ENCODE measurements at places on chromosomes 2 and 18. TPM values are rescaled to one million over a fixed set of nuclear protein-coding genes. Genes with fewer than 3 reads are reported as not detected.

The RBM44 gene
- total RNA-seq, result 0.90 TPM

The MYO5B gene
- 0.31 TPM for total RNA-seq

The TXNDC2 gene
- 0.90 TPM for total RNA-seq

- DNase-seq, result no peak
- H3K36me3 ChIP-seq, result no peaks in the 10 kb centered on the region
- no peak overlapping the region for H3K27ac ChIP-seq
- no peak overlapping the region for H3K4me3 ChIP-seq
- H3K4me1 ChIP-seq, result no peaks in the 10 kb centered on the region
- H3K27me3 ChIP-seq, result no peaks in the 10 kb centered on the region
These were observed 17.3 kb downstream of the CDH20 start for GRCh38 chr18:61350578-61350977.

DNA sequence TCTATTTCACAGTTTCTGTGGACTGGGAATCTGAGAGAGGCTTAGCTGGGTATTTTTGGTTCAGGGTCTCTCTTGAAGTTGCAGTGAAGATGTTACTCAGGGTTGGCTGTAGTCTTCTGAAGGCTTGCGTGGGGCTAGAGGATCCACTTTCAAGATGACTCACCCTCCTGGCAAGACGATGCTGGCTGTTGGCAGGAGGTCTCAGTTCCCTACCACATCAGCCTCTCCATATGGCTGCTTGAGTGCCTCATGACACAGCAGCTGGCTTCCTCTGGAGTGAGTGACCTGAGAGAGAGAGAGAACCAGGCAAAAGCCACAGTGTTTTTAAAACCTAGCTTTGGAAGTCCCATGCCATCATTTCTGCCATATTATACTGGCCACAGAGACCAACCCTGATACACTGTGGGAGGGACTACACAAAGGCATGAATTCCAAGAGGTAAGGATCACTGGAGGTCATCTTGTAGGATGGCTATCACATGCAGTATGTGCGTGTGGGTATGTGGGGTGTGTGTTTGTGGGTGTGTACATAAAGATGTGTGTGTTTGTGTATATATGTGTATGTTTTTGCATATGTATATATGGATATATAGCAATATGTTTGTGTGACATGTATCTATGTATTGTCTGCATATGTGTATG, 25.1 kb downstream of the DNPEP start:
- DNase-seq, result no peak
- peak overlapping the region; percentile 55 for H3K27ac ChIP-seq
- H3K4me3 ChIP-seq, result no peak overlapping the region
- H3K4me1 ChIP-seq, result peaks cover 5% of the 10 kb centered on the region

- no peak for DNase-seq
- H3K36me3 ChIP-seq, result no peaks in the 10 kb centered on the region
- no peak overlapping the region for H3K4me3 ChIP-seq
- no peaks in the 10 kb centered on the region for H3K4me1 ChIP-seq
These were observed 19.3 kb downstream of the PTPRM start for GRCh38 chr18:7586379-7586778.

- no peak overlapping the region for H3K27ac ChIP-seq
- no peak for DNase-seq
- H3K36me3 ChIP-seq, result no peaks in the 10 kb centered on the region
- H3K27me3 ChIP-seq, result no peaks in the 10 kb centered on the region
- H3K4me3 ChIP-seq, result no peak overlapping the region
- no peaks in the 10 kb centered on the region for H3K4me1 ChIP-seq
These were observed 421.7 kb upstream of the CDH20 start for GRCh38 chr18:60911504-60911903.

- H3K4me1 ChIP-seq, result peaks cover 8% of the 10 kb centered on the region
- DNase-seq, result no peak
- no peak overlapping the region for H3K4me3 ChIP-seq
These were observed 90.3 kb upstream of the B3GNT7 start for GRCh38 chr2:231305221-231305620.

GRCh38 chr2:3756306-3756705, 52.9 kb downstream of the DCDC2C start:
- H3K27me3 ChIP-seq, result peaks cover 5% of the 10 kb centered on the region
- H3K27ac ChIP-seq, result no peak overlapping the region
- H3K4me1 ChIP-seq, result no peaks in the 10 kb centered on the region
- no peak for DNase-seq
- no peak overlapping the region for H3K4me3 ChIP-seq

GRCh38 chr2:55732854-55733253, 39.2 kb upstream of the PNPT1 start:
- no peaks in the 10 kb centered on the region for H3K4me1 ChIP-seq
- no peak overlapping the region for H3K27ac ChIP-seq

DNA sequence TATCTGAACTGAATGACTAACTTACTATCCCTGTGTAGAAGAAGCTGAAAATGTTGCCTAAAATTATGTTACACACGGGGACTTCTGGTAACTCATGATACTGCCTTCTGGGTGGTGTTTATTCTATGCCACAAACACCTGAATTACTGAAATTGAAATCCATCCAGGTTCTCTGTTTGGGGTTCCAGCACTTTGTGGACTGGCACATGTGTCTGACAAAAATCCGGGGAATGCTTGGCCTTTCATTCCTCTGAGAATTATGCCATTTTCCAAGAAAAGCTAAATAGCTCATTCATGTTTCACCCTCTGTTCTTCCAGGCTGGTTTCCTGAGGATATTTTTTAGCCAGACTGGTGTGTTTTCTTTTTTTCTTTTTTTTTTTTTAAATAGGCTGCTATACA, 59.5 kb upstream of the POU3F3 start:
- H3K4me3 ChIP-seq, result no peak overlapping the region
- no peaks in the 10 kb centered on the region for H3K4me1 ChIP-seq
- DNase-seq, result no peak
- H3K27ac ChIP-seq, result no peak overlapping the region
- H3K27me3 ChIP-seq, result peaks cover 2% of the 10 kb centered on the region

DNA sequence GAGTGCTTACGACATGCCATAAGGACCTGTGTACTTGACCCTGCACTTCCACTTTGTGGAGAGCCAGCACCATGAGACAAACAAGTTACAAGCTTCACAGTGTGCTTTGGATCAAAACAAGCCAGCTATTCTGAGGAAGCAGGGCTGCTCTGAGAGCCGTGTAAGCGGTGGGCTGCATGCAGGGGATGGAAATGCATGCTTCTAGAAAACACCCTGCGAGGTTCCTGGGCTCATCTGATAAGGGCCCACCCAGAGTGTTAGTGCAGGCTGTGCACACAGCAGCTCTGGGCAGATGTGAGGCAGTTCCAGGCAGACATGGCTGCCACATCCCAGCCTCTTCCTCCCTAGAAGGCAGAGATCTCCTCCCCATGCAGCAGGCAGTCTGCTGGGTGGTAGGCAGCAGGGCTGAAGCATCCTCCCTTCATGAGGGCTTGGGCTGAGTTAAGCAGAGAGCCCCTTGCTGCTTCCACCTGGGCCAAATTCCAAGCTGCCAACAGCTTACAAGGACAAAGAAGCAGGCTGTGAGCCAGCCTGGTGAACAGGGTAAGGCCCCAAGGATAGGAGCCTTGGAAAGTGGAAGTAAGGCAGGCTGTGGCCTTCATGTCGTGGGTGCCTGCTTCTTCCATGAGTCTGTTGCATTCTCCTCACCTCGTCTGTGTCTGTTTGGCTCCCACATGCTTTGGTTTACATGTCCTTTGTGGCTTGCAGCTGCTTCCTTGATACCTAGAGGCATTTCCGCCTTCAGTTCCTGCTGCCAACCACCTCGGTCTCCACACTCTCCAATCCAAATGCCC, 7.7 kb downstream of the PSD4 start:
- no peaks in the 10 kb centered on the region for H3K4me1 ChIP-seq
- no peaks in the 10 kb centered on the region for H3K27me3 ChIP-seq
- no peak for DNase-seq
- no peak overlapping the region for H3K4me3 ChIP-seq

DNA sequence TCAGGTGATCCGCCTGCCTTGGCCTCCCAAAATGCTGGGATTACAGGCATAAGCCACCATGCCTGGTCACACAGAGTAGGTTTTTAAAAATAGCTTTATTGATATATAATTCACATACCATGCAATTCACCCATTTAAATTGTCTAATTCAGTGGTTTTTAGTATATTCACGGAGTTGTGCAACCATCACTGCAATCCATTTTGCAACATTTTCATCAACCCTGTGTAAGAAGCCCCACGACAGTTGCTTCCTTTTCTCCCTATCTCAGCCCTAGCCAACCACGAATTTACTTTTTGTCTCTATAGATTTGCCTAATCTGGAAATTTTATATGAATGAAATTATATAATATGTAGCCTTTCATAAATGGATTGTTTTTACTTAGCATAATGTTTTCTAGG, 266.4 kb downstream of the NAPG start:
- no peaks in the 10 kb centered on the region for H3K36me3 ChIP-seq
- H3K4me1 ChIP-seq, result no peaks in the 10 kb centered on the region
- peaks cover 7% of the 10 kb centered on the region for H3K27me3 ChIP-seq
- H3K4me3 ChIP-seq, result no peak overlapping the region
- H3K27ac ChIP-seq, result no peak overlapping the region
- DNase-seq, result no peak

DNA sequence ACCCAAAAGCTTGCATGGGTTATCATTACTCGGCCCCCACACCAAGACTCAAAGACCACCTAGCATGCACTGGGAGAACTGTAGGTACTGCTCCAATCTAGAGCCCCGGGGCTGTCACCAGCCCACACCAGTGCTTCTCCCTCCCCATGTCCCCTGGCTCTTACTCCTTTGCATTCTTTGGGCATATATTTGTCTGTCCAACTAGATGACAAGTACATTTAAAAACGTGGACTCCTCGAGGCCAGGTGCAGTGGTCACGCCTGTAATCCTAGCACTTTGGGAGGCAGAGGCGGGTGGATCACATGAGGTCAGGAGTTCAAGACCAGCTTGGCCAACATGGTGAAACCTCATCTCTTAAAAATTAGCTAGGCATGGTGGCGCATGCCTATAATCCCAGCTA, 7.8 kb downstream of the AFG3L2 start:
- peaks cover 5% of the 10 kb centered on the region for H3K36me3 ChIP-seq
- H3K4me1 ChIP-seq, result peaks cover 13% of the 10 kb centered on the region
- H3K4me3 ChIP-seq, result no peak overlapping the region
- no peaks in the 10 kb centered on the region for H3K27me3 ChIP-seq

DNA sequence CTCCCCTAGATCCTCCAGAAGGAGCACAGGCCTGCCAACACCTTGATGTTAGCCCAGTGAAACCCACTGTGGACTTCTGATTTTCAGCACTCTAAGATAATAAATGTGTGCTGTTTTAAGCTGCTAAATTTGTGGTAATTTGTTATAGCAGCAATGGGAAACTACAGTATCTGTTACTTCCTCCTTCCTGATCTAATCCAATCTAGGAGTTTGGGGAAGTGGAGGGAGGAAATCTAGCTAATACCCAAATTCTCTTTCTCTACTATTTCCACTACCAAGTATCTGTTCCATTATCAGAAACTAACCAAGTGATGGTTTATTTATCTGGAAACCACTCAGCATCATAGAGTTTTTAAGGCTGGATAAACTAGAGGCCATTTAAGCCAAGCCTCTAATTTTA, 64.9 kb downstream of the AFF3 start:
- no peak overlapping the region for H3K27ac ChIP-seq
- H3K4me1 ChIP-seq, result no peaks in the 10 kb centered on the region
- H3K36me3 ChIP-seq, result no peaks in the 10 kb centered on the region

GRCh38 chr2:223196331-223196730, 144.3 kb downstream of the KCNE4 start:
- DNase-seq, result no peak
- H3K4me1 ChIP-seq, result no peaks in the 10 kb centered on the region
- no peak overlapping the region for H3K27ac ChIP-seq
- H3K27me3 ChIP-seq, result no peaks in the 10 kb centered on the region
- H3K36me3 ChIP-seq, result no peaks in the 10 kb centered on the region
- no peak overlapping the region for H3K4me3 ChIP-seq

GRCh38 chr18:49638891-49639557, 77.2 kb downstream of the LIPG start:
- no peaks in the 10 kb centered on the region for H3K27me3 ChIP-seq
- DNase-seq, result no peak
- no peaks in the 10 kb centered on the region for H3K36me3 ChIP-seq
- H3K27ac ChIP-seq, result no peak overlapping the region
- no peaks in the 10 kb centered on the region for H3K4me1 ChIP-seq
- H3K4me3 ChIP-seq, result no peak overlapping the region

DNA sequence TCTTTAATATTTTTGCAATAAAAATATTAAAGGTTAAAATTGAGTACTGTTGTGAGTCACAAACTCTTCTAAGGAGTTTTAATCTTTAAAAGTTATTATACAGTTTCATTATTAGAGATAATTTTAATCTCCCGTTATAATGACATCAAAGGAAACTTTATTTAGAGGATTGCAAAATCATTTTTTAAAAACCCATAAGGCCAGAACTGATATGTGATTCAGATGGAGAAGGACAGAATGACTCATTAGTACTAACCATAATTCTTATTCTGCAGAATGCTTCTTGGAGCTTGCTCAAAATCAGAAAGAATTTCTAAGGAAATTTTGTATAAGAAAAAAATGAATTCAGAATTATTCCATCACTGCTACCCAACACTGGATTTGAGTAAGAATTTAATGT, 12.5 kb upstream of the HNRNPLL start:
- H3K27me3 ChIP-seq, result no peaks in the 10 kb centered on the region
- no peak for DNase-seq
- no peak overlapping the region for H3K4me3 ChIP-seq
- no peak overlapping the region for H3K27ac ChIP-seq

DNA sequence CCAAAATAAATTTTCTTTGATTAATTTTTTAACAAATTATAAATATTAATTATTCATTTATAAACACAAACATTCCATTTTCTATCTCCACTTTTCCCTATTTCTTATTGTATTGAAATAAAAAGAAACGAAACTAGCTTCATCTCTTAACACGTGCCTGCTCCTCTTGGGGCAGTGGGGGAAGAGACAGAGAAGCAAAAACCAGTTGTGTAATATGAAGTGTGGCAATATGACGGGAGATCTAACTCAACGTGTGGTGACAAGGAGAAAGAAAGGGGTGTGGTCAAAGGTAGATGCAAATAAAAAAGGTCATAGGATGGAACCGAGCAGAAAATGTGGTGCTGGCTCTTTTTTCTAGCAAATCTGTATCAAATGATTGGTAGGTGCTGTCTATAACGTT, 106.9 kb upstream of the SLC8A1 start:
- no peak for DNase-seq
- no peak overlapping the region for H3K4me3 ChIP-seq
- H3K4me1 ChIP-seq, result no peaks in the 10 kb centered on the region
- H3K27ac ChIP-seq, result no peak overlapping the region
- H3K27me3 ChIP-seq, result no peaks in the 10 kb centered on the region
- no peaks in the 10 kb centered on the region for H3K36me3 ChIP-seq

- no peak overlapping the region for H3K4me3 ChIP-seq
- H3K27ac ChIP-seq, result no peak overlapping the region
- H3K27me3 ChIP-seq, result no peaks in the 10 kb centered on the region
- DNase-seq, result no peak
- no peaks in the 10 kb centered on the region for H3K4me1 ChIP-seq
These were observed 122.5 kb downstream of the PRPF40A start for GRCh38 chr2:152594792-152595191.
